ENCODE measurements at places on chromosomes 7 and 10. TPM values are rescaled to one million over a fixed set of nuclear protein-coding genes. Genes with fewer than 3 reads are reported as not detected.

GPR158 gene
- 0.40 TPM for total RNA-seq

C10orf67 gene
- not detected for total RNA-seq

NYAP1 gene
- total RNA-seq = 10.5 TPM

ABCB1 gene
- total RNA-seq = not detected

HOXA13 gene
- total RNA-seq = not detected

ADIRF gene
- 24.5 TPM for total RNA-seq

EBF3 gene
- 0.88 TPM for total RNA-seq

ENO4 gene
- total RNA-seq = 0.16 TPM

GRK5 gene
- total RNA-seq = 17.8 TPM

HOXA3 gene
- total RNA-seq = 8.1 TPM

DBF4 gene
- 31.0 TPM for total RNA-seq

TRPV5 gene
- not detected for total RNA-seq

CD36 gene
- total RNA-seq = 10.8 TPM

AGR2 gene
- total RNA-seq = not detected

ZNF107 gene
- total RNA-seq = 4.3 TPM

LRRC18 gene
- not detected for total RNA-seq

HGF gene
- total RNA-seq = 78.2 TPM

OR2A12 gene
- not detected for total RNA-seq

CALHM3 gene
- total RNA-seq = not detected

Measured in epithelial cell of alveolus of lung (primary cell).